Activated CD4-positive, alpha-beta T cell treated with anti-CD3 and anti-CD28 coated beads, Interleukin-2, Interleukin-4, amounts not matched to agents 100 ng/mL and 50 ng/mL, durations not matched to agents 16 hours and 8 hours (primary cell): ENCODE measurements at places on chromosomes 2 and 18.

- peak; percentile 73 for DNase-seq
Measured at GRCh38 chr2:28821295-28821958, 10.8 kb downstream of the SPDYA start.

DNA sequence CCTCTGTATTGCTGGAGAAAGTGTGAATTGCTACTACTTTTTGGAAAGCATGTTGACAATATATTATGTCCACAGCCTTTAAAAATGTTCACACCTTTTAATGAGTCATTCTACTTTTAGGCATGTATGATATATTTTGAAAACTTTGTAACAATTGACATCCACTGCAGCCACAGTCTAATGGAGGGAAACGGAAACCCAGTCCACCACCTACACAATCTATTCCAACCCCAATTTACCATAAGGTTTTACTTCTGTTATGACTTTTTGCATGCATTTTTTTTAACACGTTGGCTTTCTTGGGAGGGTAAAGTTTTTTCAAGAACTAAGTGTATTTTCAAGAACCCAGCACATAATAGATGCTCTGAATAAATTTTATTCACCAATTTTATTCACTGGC, 38.5 kb upstream of the ATP8B1 start:
- DNase-seq: peak; percentile 74

- DNase-seq: no peak
Measured at GRCh38 chr2:24948506-24948905, 23.2 kb downstream of the DNAJC27 start.

DNA sequence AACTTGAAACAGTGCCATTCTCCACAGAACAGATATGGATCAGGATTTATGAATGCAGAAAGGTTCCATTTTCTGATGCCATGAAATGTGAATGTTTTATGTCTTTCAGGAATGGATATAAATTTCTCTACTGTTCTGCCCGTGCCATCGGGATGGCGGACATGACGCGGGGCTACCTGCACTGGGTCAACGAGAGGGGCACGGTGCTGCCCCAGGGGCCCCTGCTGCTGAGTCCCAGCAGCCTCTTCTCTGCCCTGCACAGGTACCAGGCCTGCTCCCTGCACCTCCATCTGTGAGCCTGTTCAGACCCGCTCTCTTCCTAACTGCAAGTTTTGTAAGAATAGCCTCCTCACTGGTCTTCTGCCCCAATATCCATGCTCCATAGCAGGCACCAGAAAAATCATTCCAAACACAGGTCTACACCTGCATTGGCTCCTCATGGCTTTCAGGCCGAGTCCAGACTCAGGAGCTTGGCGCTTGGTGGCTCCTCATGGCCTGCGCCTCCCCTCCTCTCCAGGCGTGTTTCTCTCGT, 68.6 kb downstream of the LPIN1 start:
- no peak for DNase-seq

- no peak for DNase-seq
Measured at GRCh38 chr18:28963481-28963880, 786.6 kb upstream of the CDH2 start.

DNA sequence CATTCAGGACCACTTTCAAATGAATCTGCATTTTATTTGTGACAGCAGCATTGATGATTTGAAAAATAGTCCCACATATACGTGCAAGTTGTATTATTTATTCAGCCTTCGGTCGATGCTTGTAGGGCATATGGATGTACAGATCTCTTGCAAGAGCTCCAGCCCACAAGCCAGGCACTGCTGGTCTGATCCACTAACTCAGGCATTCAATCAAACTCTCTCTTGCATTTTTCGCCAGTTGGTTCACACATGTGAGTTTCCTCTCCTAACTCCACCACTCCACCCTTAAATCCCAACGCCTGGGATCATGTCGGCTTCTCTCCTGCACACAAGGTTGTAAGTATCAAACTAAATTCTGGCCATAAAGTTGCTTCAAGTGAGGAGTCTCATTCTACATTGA, 318.7 kb downstream of the CYP26B1 start:
- DNase-seq: no peak

- no peak for DNase-seq
Measured at GRCh38 chr2:48414980-48415835, 114.7 kb upstream of the STON1 start.

DNA sequence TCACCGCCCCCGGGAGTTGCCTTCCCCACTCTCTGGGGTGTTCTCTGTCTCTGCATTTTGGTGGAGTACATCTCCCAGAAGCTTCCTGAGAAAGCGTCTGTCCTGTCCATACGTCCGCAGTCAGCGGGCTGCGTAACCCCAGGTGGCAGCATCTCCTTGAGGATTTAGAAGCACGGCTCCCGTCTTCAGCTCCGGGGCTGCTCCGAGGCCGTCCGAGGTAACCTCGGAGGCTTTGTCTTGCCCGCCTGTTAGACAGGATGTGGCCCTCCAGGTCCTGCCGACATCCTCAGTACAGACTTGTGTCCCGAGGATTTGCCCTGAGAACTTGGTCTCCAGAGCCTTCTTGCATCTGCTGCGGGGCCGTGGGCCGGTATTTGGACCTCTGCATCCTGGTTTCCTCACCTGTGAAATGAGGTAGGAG, 58.4 kb downstream of the CTDP1 start:
- DNase-seq: no peak

DNA sequence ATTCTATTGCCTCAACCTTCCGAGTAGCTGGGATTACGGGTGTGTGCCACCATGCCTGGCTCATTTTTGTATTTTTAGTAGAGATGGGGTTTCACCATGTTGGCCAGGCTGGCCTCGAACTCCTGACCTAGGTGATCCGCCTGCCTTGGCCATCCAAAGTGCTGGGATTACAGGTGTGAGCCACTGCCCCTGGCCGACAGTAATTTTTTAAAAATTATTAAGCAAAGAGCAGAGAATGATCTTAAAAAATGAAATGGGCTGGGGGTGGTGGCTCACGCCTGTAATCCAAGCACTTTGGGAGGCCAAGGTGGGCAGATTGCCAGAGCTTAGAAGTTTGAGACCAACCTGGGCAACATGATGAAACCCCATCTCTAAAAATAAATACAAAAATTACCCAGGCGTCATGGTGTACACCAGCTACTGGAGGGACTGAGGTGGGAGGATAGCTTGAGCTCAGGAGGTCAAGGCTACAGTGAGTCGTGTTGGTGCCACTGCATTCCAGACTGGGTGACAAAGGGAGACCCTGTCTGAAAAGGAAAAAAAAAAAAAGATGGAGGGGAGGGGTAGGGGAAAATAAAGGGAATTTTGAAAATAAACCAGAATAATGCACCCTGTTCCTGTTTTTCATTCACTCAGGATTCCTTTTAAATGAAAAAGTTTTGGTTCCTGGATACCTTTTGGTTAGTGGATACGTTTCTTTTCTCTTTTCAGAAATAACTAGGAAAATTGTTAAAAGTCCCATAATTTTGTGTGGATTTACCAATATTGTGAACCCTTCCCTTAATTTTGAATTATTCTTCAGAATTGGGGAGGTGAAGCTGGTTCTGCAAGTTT, 33.9 kb downstream of the MAP4K4 start:
- no peak for DNase-seq

GRCh38 chr2:95761556-95761955, 169.8 kb downstream of the TRIM43 start:
- DNase-seq: no peak

DNA sequence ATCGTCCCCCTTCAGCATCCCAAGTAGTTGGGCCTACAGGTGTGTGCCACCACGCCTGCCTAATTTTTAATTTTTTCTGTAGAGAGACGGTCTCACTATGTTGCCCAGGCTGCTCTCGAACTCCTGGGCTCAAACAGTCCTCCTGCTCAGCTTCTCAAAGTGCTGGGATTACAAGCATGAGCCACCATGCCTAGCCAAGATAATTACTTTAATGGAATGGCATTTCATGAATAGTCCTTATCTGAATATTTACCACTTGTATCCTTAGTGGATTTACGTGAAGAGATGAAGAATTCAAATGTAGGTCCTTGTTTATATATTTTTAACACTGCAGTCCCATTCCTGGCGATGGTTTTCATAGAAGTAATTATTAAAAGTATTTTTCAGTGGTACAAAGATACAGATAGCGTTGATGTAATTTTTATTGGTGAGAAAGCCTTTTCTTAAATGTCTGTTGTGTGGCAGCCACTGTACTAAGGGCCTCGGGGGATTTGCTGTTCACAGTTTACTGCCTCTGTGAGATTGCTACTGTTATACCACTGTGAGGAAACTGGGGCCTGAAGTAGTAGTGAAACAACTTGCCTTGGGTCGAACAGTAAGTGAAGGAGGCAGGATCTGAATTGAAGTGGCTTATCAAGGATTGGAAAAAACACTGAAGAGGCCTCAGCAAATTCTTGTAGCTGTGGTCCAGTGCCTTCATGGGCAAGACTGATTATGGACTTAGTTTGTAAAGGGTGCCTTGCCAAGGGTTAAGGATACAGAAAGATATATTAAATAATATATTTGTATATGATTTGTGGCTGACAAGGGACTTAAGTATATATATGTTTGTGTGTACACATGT, 151.2 kb downstream of the PRPF40A start:
- no peak for DNase-seq
